Eye (tissue), 1 donor: ENCODE measurements at places on chromosomes 5 and 9.

- no peak for DNase-seq
Measured at GRCh38 chr9:120539951-120540350, 40.0 kb downstream of the CDK5RAP2 start.

DNA sequence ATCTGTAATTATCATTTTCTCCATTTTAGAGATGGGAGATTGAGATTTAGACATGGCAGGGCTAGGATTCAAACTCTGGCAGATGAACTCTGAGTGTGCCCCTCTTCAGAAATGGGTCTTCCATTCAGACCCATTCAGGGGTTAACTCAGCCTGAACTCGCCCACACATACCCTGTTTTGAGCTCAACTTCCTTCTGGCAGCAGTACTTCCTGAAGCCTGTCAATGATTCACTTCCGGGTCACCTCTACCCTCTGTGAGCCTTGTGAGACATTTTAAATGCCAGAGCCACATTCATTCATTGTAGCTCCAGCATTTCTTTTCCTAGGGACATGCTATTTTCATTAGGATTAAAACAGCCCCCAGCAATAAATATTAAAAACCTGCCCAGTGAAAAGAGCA lies 209.3 kb upstream of the SLC24A2 start:
- DNase-seq = no peak

- no peak for DNase-seq
Measured at GRCh38 chr5:120678279-120678678, 214.2 kb downstream of the PRR16 start.

- no peak for DNase-seq
Measured at GRCh38 chr9:115386963-115387770, 269.2 kb upstream of the TNC start.

DNA sequence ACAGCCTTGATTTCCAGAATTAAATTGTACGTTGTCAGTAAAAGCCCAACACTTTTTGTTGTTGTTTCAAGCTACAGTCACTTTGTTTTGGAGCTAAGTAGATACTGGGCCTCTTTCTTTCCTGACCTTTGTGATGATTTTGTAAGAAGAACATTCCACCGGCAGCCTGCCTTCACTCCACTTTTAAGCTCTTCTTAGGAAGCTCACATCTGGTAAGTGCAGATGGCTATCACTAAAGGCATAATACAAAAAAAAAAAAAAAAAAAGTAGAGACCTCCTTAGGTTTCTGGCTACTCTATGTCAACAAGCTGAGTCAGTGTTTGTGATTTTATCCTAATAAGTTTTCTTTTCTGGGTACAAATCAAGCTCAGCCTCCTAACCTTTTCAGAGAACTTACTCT lies 1922.1 kb upstream of the WWC1 start:
- DNase-seq = no peak

GRCh38 chr5:2030131-2030530 lies 147.4 kb upstream of the IRX4 start:
- no peak for DNase-seq

DNA sequence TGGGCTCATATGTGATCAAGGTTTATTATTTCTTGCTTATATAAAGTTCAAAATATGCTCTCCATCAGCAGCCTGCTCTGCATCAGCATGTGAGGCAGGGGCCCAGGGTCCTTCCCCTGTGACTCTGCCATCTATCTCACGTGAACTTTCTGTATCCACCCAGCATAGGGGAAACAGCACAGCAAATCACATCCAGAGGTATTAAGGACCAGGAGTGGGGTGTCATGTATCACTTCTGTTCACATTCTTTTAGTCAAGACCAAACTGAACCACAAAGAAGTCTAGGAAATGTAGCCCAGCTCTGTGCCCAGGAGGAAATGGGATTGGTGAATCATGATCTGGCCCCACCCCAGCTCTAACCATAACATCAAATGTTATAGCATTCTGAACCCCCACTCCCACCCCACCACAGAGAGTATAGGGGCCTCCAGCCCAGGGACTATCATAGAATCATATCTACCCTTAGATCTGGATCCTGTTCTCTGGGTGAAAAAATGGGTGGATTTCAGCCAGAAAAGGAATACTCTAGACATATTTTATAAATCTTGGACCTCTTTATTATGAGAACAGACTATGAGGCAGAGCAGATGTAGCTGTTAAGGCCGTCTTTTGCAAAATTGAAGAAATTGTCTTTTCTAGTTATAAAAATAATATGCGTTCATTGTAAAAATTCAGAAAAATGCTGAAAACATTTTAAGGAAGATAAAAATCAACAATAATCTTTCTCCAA lies 473.7 kb downstream of the ARHGEF28 start:
- no peak for DNase-seq

DNA sequence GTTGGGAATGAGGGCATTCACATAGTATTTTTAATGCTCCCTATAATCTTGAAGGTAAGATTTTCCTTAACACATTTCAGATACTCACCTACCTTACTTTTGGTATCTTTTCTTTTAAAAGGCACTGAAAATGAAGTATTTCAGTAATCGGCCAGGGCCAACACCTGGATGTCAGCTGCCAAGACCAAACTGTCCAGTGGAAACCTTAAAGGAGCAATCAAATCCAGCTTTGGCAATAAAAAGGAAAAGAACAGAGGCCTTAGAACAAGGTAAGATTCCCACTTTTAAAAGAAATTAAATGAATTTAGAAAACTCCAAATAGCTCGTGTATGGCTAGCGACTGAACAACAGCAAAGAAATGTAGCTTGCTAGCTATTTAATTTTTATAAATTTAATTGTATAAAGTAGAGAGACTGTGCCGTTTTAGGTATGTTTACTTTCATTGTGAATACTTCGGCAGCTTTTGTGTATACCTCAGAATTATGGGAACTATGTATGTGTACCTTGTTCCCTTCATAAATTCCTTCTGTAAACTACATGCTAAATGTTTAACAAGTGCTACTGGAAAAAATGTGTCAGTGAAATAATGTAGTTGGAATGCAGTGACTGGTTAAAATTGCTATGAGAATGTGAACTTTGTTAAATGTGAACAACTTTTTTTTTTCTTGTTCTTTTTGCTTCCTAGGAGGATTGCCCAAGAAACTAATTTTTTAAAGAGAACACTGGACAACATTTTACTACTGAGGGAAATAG lies 41.9 kb downstream of the CDK7 start:
- DNase-seq = no peak

DNA sequence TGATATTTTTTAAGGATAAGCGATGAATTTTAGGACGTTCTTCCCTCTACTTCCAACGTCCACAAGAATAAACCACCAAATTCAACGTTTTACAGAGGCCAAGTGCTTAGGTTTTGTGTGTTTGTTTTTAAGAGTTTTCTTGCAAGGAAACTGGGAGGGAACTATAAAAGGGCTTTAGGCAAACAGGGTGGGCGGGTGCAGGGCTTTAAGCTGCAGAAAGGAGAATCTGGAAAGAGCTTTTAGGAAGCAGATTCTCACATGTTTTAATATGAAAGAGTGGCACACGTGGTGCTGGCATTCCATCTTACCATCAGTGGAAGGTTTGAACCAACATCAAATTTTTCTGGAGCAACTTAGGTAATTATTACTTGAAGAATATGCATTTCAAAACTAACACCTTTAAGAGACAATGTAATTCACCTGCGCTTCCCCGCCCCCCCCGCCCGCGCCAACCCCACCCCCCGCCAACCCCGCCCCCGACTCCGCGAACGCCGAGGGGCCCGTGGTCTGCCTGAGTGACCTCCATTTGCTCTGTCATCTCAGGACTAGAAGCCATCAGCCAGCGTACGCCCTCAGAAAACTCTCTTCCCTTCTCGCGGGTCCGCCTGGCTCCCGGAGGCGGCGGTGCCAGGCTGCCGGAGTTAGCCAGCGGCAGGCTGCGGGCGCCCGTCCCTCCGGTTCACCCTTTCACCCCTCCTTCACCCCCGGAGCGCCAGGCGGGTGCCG lies 911 bp upstream of the PIK3R1 start:
- peak; percentile 60 for DNase-seq

DNA sequence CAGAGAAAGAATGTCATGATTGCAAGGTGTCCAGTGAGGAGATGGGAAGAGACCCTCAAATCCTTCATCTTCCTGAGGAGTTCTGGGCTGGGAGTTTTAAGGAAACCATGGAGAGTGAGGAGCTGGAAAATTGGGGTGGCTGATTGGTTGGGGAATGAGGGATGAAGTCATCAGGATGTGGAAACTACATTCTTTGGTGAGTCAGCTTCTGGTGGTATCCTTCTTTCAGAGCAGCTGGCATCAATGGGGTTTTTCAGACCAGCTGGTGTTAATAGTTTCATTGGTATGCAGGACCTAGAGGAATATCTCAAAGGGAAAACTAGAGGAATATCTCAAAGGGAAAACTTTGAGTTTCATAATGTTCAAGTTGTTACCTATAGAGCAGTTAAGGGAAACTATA lies 45.2 kb downstream of the RNF180 start:
- peak; percentile 30 for DNase-seq

- DNase-seq = no peak
Measured at GRCh38 chr9:92432350-92432749, 8.1 kb upstream of the OMD start.

DNA sequence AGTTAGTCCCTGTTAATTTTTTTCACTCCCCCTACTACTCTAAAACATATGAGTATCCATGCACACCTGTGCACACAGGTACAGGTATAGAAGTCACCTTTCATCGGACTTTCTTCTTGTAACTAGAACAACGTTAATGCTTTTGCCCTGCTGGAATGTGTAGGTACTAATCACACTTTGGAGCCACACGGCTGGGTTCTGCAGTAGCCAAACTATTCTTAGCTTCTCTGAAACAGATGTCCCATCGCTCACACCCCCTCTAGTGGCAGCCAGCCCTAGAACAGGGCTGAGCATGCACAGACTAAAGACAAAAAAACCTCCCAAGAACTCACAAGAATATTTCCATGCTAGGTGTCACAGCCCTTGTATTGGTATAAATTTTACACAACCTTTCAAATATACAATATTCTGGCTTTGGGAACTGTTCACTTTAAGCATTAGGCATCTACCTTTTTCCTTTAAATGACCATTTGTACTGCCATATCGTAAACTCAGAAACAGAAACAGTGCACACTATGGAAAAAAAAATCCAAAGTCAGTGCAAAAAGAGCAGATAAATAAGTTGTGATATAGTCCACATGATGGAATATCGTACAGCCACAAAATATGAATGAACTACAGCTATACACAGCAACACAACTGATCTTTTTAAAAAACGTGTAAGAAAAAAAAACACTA lies 64.0 kb downstream of the RETREG1 start:
- peak; percentile 79 for DNase-seq

GRCh38 chr5:178417391-178417811 lies 172.8 kb downstream of the COL23A1 start:
- DNase-seq = peak; percentile 53
